Right renal pelvis (tissue), 4 donors: ENCODE measurements at places on chromosomes 6 and 20. TPM values are rescaled to one million over a fixed set of nuclear protein-coding genes. Genes with fewer than 3 reads are reported as not detected.

GRCh38 chr20:36408219-36408618, 102.1 kb downstream of the DLGAP4 start:
- DNase-seq: no peak

DNA sequence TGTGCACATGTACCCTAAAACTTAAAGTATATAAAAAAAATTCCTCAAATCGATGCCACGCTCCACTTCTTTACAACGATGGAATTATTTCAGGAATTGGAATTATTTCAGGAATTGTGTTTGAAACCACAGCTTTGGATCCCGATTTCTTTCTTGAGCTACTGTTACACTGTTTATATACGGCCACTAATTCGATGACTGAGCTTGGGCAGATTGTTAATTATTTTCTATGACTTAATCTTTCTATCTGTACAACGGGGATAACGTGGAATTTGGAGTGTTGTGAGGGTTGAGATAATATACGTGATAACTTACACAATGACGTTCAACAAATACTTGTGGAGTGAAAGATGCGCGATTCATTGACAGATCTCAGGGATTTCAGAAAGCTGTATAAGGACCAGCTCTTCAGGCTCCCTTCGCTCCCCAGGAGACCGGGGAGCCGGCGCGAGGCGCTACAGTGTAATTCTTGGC, 171.3 kb downstream of the SLC16A10 start:
- DNase-seq: no peak

SERPINB1 gene
- polyA plus RNA-seq: 17.9 TPM

- DNase-seq: no peak
Measured at GRCh38 chr6:91161246-91161645, 574.4 kb upstream of the MAP3K7 start.

- DNase-seq: no peak
Measured at GRCh38 chr6:26033941-26034354, 53.3 kb upstream of the HFE start.

GRCh38 chr6:12957321-12958051, 240.9 kb downstream of the PHACTR1 start:
- no peak for DNase-seq

FRK gene
- polyA plus RNA-seq: 5.7 TPM

GRCh38 chr6:5511954-5512353, 250.6 kb downstream of the FARS2 start:
- DNase-seq: no peak

DNA sequence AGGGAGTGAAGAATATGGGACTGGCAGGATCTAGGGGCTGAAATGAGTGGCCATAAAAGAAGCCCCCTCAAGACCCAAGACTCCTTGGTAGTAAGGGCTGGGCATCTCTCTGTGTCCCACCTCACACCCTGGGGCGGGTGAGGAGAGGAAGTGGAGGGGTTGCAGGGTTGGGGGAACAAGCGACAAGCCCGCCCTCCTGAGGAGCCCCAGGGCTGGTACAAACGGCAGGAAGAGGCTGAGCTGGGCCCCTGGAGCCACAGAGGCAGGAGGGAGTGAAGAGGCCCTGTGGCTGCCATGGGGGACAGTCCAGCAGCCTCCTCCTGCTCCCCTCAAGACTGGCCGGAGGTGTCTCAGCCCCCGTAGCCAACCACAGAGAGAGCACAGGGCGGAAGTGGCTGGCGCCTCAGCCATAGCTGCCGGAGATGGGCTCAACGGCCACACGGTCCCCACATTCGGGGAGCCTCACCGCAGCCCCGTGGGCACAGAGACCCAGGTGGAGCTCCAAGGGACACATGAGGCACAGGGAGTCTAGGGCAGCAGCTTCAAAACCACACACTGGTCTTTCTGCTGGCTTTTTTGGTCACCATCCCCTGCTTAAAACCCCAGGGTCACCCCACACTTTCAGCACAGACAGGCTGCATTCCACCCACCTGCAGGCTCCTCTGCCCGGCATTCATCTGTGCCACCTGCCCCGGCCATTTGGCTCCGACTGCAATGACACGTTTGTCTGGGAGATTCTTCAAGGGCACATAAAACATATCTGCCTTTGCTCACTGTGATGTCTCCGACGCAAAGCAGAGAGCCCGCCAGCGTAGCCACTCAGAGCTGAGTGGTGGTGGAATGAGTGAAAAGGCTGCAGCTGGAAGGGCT, 524 bp downstream of the C20orf203 start:
- DNase-seq: no peak

DNA sequence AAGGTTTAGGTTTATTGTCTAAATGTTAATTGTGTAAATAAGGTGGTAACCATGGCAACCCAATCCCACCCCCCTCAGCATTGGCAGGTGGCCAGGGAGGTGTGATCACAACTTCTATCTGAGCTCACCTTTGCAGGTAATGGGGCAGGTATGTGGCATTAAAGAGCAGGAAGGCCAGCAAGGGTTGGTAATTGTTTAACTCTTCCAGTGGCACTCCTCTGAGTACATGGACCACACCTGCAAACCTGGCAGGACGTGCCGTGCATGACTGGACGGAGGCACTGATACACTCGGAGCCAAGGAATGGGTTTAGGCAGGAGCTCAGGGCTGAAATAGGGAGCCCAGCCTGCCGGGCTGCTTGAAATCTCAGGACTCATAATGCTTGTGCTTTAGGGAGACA, 107.0 kb upstream of the BMP2 start:
- no peak for DNase-seq

SRMS gene
- polyA plus RNA-seq: 0.17 TPM

GRCh38 chr20:50977066-50978021, 18.7 kb downstream of the MOCS3 start:
- no peak for DNase-seq

- no peak for DNase-seq
Measured at GRCh38 chr20:35260426-35260825, 17.5 kb downstream of the MMP24OS start.

- peak; percentile 81 for DNase-seq
Measured at GRCh38 chr6:31399589-31400466, 3.6 kb upstream of the MICA start.

GRCh38 chr20:62764156-62764935, 31.9 kb upstream of the MRGBP start:
- no peak for DNase-seq

DNA sequence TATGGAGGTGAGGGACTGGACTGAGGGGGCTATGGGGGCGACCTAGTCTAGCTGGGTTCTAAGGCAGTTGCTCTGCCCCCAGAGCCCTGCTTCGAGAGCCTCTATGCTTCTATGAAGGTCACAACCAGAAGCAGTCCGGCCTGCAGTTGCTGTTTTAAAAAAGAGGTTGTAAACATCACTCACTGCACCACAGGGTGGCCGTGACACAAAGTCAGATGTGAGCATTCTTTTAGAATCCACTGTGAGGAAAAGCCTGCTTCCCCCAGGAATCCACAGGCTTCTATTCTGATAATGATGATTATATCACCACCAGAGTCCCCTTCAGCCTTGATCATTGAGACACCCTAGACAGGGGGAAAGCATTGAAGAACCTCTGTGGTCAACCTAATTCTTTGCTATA, 229.7 kb upstream of the AGPAT4 start:
- DNase-seq: no peak

REM1 gene
- polyA plus RNA-seq: 0.89 TPM

GRCh38 chr6:55937261-55937947, 62.0 kb upstream of the BMP5 start:
- no peak for DNase-seq
